NB4 (cell line): ENCODE measurements at places on chromosomes 3 and 15.
A peak's percentile ranks its signal among the peaks of the same experiment; 100 is the strongest.

- no peak for DNase-seq
Observed at GRCh38 chr15:61880084-61880483, 180.2 kb downstream of the VPS13C start.

DNA sequence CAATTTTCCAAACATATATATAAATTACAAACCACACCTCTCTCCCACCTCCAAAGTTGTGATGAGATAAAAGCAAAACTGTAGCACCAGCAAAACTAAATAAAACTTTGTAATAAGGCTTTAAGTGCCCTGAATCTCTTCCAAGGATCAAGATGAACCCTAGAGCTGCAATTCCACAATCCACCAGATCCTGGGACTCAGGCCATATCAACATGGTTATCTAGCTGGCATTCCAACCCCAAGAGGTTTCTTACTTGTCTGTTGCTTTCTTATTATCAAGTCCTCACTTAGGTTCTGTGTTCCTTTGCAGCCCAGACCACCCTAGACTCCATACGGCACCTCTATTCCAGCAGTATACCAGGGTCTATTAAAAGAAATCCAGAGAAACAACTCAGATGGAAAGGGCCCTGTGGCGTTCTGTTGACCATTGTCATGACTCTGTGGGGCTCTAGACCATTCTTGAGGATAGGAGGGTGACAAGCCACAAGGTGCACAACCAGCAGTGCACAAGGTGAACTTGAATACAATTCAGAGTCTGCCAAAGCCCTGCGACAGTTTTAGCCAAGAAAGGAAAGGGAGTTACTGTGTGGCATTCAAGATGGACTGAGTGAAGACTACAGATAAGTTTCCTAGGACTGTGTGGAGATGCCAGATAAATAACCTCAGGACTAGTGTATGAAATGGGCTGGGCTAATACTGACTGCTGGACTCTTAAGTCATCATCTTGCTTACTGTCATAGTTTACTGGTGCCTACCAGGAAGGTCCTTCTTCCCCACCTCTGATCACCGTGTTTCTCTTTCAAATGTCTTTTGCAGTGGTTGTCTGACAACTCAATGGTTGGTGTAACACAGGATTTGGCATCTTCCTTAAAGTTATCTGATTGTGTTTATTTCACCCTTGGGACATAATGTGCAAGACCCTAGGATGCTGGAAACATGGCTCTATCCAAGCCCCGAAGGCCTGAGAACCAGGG lies 27.2 kb downstream of the ACKR2 start:
- no peak for DNase-seq

- DNase-seq, result no peak
Observed at GRCh38 chr3:77686560-77686959, 646.7 kb downstream of the ROBO2 start.

DNA sequence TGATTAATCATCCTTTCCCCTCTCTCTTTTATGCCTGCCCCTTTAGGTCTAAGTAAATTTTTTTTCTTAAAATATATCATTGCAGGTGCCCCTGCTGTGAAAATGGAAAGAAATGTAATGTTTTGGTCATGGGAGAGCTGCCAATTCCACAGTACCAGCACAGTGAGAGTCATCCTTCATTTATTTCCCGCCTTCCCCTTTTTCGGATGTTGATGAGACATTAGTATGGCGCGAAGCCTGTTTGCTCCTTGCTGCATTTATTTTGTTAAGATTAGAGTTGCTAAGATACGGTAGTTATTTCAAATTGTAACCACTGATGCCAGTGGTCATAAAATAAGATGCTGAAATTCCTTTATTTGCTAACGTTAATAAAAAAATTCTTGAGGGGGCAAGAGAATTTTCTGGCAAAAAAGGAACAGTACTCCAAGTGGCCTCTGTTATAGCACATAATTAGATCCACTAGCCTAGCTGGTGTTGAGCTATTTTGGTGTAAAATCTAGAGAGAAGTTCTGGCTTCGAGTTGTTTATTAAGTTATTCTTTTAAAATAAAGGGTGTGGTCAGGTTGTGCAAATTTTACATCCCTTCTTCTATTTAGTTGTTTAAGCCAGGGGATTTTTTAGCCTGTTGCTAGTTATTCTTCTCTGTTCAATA lies 62.8 kb downstream of the MDFIC2 start:
- no peak for DNase-seq

DNA sequence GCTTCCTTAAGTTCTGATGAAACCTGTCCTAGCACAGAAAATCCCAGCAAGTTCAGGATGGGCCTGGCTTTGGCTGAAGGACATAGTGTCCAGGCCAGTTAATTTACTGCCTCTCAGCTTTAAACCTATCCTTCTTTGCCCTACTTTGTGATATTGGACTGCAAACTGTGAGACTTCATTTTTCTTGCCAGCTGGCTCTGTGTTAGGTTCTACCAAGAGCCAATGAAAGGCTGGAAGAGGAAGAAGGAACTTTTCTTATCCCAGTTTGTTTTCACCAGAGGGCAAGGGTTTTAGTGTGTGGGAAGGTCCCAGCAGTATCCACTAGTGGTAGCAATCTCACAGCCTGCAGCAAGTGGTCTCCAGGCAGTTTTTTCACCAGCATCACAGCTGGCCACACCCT lies 18.2 kb downstream of the DCUN1D1 start:
- DNase-seq, result no peak

DNA sequence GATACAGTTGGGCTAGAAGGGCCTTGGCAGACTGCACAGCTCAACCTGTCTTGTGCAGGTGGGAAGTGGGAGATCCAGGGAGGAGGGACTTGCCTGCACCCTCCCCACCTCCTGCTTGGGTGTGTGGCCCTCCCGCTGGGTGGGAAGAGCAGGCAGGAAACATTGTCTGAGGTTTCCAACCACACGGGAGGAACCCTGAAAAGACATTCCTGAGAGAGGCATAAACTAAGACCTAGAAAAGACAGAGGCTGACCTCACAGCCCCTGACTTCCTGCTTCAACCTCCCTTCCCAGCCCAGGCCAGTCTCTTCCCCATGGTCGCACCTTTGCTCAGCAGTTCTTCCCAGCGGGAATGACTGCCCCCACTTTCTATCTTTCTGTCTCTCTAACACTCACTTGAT lies 46.3 kb upstream of the INSYN1 start:
- peak; percentile 10 for DNase-seq

DNA sequence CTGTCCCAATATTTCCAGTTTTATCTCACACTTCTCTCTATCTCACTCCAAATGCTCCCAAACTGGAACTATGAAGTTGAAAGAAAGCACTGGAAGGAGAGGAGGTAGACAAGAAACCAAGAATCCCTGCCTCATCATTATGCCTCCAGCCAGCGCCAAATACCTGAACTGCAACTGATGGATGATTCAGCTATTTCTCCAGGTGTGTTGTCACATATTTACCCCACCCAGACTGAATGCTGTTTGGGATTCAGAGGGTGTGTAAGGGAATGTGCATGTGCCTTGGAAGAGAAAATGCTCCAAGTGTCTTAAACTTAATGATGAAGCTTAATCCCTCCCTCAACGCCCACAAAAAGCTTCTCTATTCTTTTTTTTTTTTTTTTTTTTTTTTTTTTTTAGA lies 269.5 kb upstream of the ATP11B start:
- DNase-seq, result no peak

- no peak for DNase-seq
Observed at GRCh38 chr15:61115679-61116078, 113.4 kb downstream of the RORA start.

- no peak for DNase-seq
Observed at GRCh38 chr15:49040151-49040550, 6.1 kb downstream of the SECISBP2L start.

- DNase-seq, result no peak
Observed at GRCh38 chr3:78026318-78026828, 986.5 kb downstream of the ROBO2 start.

GRCh38 chr3:177693616-177694264 lies 496.5 kb upstream of the TBL1XR1 start:
- DNase-seq, result no peak

GRCh38 chr15:66919421-66919820 lies 146.0 kb upstream of the SMAD3 start:
- DNase-seq, result no peak

DNA sequence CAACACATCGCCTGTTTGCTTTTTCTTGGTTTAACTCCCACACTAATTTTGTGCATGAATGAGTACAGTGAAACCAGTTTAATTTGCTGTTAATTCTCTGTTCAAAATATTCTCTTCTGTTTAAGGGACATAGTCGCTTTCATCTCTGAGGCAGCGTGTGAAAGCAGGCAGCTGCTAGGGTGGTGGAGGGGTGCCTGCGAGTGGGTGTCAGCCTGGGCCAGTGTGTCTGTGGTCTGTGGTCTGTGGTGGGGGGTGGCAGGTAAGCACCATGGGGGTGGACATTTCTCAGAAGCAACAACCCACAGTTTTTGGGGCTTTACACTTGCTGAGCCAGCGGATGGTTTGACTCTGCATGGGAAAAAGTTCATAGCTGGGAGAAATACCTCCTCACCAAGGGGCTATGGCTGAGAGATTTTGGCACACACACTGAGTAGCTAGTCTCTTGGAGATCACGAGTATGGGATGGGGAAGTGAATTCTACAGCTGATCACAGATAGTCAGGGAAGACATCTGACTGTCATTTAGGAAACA lies 109.2 kb downstream of the EPHB1 start:
- no peak for DNase-seq

- no peak for DNase-seq
Observed at GRCh38 chr15:54520616-54521015, 542.4 kb downstream of the UNC13C start.

- no peak for DNase-seq
Observed at GRCh38 chr15:28281876-28282275, 40.1 kb downstream of the HERC2 start.

DNA sequence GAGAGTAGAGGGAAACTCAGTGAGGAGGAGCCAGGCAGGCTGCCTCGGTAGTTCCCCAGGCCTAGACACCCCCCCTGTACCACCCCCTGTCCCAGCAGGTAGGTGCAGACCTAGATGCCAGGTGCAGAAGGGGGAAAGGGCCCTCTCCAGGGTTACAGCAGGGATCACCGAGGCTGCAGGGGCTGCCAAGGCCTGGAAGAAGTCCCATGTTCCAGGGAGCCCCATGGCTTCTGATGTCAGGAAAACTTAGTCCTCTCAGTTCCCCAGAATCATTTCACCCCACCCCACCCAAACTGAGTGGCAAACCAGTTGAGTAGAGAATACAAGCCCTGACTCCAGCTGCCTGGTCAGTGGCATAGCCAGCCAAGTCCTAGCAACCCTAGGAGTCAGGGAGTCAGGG lies 7.4 kb upstream of the SEMA3B start:
- no peak for DNase-seq

GRCh38 chr3:73292220-73292619 lies 230.8 kb downstream of the EBLN2 start:
- no peak for DNase-seq

- no peak for DNase-seq
Observed at GRCh38 chr3:164918905-164919304, 159.4 kb downstream of the SI start.

GRCh38 chr15:43899928-43900327 lies 73.1 kb downstream of the WDR76 start:
- DNase-seq, result no peak

DNA sequence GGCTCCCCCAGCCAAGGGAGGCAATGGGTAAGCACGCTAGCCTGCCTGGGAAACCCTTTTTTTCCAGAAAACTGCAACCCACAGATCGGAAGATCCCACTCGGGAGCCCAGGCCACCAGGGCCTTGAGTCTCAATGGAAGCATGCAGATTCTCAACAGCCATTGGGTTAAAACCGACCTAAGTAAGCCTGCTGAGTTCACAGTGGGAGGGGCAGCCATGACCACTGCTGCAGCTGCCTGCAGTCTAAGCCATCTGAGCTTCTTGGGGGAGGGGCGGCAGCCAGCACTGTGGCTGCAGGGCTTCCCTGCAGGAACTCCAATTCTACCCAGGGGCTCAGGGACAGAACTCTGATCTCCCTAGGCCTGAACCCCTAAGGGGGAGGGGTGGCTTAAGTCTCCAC lies 82.0 kb downstream of the DPPA2 start:
- DNase-seq, result no peak

DNA sequence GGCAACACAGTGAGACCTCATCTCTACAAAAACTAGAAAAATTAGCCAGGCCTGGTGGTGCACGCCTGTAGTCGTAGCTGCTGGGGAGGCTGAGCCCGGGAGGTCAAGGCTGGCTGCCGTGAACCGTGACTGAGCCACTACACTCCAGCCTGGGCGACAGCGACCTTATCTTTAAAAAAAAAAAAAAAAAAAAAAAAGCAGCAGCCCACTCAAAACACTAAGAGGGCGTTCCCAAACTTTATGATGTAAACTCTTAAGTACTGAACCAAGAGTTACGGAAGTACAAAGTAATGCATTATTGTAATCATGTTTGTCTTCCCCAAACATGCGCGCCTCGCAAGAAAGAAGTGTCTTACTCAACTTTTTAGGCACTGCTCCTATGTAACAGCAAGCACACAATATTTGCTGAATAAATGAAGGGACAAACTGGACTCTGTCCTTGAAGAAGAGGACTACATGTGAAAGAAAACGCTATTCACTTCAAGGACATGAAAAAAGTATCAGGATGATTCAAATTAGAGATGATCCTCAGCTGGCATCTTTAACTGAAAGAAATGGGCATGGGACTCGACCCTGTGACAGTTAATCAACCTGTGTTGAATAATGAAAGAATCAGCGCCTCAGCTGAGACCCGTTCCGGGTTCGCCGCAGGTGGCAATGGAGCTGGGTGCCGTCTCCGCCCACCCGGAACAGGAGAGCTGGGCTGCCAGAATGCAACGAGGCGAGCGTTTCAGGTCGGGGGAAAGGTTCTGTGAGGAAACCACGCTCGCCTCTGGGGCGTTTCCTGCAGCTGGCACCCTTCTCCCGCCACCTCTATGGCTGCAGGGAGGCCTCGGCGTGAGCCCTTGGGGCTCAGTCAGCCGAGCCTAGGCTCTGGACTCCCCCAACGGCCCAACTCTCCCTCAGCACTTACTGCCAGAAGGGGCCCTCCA lies 718 bp downstream of the SPG11 start:
- peak; percentile 87 for DNase-seq

DNA sequence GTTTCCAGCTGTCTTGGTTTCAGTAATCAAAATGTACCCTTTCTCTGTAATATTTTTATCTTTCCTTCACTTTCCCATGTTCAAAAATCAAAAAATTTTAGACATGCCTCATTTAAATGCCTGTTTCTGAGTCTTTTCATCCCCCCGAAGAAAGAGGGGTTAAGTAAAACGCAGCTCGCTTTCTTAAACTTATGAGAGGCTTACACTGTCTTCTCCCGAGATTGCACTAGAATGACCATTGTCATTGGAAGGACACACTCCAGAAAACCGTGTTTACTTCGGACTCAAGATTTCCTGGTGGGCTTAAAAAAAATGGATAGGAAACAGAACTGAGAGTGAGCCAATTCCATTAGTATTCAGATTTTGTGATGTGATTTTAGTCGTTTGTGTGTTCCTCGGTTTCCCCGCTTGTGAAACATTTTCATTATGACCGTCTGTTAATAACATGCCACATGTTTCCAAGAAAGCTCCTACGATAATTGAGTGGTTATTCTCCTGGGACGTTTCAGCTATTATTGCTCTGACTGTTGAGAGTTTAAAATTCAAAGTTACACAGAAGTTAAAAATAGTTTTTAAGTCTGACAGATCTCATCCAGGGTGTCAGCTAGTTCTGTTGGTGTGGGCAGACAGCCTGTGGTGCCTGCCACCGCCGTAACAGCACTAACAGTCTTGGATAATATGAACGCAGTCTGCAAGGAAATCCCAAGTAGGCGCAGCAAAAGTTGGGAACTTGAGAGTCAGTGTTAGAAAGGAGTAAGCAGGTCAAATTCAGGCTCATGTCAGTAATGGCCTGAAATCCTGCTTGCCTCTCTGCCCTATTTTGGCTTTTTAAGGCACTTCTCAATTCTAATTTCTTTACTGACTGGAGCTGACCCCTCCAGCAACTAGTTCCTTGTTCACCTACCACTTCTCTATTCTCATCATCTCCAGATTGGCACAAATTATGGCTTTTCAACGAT lies 1.5 kb downstream of the CRYBG3 start:
- peak; percentile 11 for DNase-seq

- no peak for DNase-seq
Observed at GRCh38 chr15:58916962-58917361, 16.5 kb downstream of the SLTM start.
